ENCODE measurements at places on chromosomes 2 and 18.

DNA sequence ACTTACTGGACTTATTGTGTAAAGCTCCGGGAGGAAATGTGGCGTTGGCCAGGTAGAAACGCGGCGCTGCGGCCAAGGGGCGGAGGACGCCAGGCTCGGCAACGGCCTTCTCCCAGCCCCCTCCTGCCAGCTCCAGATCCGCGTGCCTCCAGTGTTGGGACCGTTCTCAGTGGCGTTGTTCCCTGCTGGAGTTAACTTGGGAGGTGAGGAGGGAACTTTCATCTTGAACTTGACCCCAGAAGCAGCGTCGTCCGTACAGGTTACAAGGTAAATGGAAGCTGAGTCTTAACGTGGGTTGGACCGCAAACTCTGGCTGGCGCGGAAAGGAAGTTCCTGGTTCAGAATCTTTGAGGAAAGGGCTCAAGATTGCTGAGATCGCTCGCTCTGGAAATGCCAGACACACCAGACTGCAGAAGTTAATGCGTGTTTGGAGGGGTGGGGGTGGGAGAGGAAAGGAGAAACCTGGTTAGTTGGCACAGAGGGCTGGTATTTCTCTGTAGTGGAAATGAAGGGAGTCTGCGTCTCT lies 1.3 kb downstream of the TANC1 start:
- no peak for DNase-seq

DNA sequence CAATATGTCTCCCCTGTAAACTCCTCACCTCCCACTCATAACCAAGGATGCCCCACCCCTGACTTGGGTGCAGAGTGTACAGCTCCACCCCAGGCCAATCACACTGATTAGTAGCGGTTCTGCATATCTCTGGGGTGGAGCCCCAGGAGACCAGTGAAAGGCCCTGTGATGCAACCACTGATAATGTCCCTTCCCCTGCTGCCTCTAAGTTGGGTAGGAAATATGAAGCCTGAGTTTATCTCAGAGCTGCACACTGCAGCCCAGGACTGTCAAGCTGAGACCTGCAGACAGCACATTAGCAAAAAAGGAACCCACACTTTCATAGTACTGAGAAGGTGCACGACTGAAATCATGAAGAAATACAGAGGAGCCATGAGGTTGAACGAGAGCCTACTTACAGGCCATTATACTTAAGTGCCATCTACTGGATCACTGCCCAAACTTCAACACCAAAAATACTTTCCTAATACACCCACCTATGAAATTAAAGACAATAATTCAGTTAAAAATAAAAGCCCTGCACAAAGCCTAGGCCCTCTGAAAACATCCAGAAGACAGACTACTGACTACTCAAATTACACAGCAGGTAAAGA lies 455.4 kb upstream of the LRRTM4 start:
- DNase-seq, result no peak

- no peak for DNase-seq
These were observed 302.8 kb downstream of the PTGR3 start for GRCh38 chr18:74906184-74906583.

GRCh38 chr2:237561221-237561620 lies 5.2 kb upstream of the PRLH start:
- DNase-seq, result no peak

DNA sequence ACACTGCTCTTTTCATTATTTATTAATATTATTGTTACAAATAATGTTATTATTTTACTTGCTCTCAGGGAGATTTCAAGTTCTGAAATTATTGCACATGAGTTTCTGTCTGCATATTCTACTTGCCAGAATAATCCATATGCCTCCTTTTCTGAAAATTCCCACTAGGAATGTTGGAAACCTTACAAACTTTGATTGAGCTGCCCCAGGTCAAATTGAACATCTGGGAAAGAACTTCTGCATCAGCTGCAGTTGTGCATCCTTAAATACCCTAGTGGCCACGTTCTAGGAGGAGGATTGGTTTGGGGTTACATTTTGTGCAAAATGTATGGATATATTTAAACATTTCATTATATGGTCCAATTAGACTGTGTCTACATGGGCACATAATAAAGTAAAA lies 1302.7 kb upstream of the PIK3C3 start:
- DNase-seq, result no peak

- DNase-seq, result no peak
These were observed 122.0 kb downstream of the ZNF521 start for GRCh38 chr18:25229920-25230319.

Measured in anterior cingulate cortex (tissue), 58 donors.